Naive thymus-derived CD8-positive, alpha-beta T cell (primary cell): ENCODE measurements at places on chromosomes 5 and 9.

- DNase-seq, result no peak
Measured at GRCh38 chr9:116059466-116059865, 94.1 kb upstream of the PAPPA start.

DNA sequence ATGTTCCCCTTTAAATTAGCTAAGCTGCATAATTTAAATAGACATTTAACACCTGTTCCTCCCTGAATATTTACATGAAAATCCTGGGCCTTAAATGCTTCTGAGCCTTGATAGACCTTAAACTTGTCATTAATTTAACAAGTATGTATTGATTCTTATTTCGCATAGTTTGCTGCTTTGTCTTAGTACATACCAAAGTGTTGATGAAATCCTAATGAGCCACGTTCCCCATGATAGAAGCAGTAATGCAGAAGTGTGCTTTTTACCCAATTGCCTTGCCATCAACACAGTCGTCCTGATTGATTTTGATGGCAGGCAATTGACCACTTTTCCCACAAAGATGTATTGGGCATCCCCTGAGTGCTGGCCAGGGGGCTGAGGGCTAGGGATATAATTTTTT lies 213.5 kb downstream of the SGCD start:
- no peak for DNase-seq

DNA sequence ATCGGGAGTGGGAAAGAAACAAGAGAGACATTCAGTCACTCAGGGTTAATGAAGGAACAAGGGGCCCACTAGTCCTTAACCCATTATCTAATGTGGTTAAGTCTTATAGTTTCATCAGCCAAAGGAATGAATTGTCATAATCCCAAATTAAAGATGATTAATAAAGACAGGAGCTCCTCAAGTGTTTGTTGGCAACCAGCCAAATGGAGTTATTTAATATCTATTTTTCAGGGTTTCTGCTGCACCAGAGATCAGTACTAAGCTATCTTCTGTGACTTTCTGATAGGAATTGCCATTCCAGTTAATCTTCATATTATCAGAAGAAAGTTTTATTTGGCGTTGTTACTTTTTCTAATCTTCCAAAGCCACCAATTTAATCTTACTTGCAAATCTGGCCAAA lies 34.0 kb upstream of the FCHO2 start:
- no peak for DNase-seq

- no peak for DNase-seq
Measured at GRCh38 chr5:99945478-99946442, 589.4 kb upstream of the FAM174A start.

DNA sequence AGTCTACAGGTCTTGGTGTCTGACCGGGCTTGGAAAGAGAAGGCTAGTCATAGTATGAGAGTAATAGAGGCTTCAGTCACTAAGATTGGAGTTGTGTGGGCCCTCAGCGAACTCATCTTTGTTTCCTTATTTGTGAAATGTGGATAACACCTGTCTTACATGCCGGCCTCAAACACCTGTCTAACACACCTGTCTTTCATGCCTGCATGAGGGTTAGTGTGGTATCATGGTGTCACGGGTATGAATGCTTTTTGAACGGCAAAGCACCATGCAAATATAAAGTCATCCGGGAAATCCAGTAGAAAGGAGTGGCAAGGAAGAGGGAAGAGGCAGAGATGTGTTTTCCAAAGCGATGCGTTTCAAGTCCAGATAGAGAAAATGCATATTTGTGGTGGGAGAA lies 25.5 kb downstream of the GRAMD2B start:
- no peak for DNase-seq

DNA sequence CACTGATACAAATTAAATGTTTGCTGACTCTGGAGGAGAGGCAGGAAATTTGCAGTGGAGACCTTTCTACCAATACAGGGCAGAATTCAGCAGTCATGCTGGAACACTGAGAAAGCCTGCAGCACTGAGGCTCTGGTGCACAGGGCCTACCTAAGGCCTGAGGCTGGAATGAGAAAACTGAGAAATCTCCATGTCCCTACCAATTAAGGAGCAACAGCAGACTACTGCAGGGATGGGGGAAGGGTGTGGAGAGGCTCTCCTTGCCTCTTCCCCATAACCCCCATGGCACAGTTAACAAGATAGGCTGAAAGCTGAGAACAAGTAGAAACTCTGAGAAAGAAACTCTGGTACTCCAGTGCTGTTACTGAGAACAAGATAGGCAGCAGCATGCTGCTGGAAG lies 10.5 kb downstream of the FBXO4 start:
- DNase-seq, result no peak

DNA sequence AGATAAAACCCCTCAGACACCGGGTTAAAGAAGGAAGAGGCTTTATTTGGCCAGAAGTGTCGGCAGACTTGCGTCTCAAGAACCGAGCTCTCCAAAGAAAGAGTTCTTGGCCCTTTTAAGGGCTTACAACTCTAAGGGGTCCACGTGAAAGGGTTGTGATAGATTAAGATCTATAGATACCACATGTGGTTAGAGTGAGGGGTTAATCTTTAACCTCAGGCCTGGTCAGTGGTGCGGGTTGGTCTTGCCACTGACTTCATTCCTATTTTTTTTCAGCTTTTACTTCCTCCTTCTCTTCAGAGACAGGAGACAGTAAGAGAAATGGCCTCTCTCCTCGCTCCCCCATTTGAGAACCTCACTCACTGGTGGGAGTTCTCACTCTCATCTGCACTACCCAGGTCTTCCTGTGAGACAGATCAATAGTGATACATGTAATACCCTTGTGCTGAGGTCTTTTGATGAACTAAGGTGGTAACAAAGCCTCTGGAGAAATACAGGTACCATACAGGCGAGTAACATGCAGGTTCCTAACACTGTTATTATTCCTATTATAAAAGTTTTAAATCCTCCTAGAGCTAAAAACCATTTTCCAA lies 52.4 kb upstream of the COX7C start:
- DNase-seq, result no peak

GRCh38 chr9:130195638-130196037 lies 23.4 kb downstream of the NCS1 start:
- DNase-seq, result no peak

GRCh38 chr9:111909444-111909843 lies 12.8 kb downstream of the UGCG start:
- DNase-seq, result no peak

GRCh38 chr5:170439223-170439943 lies 50.2 kb upstream of the KCNMB1 start:
- no peak for DNase-seq

DNA sequence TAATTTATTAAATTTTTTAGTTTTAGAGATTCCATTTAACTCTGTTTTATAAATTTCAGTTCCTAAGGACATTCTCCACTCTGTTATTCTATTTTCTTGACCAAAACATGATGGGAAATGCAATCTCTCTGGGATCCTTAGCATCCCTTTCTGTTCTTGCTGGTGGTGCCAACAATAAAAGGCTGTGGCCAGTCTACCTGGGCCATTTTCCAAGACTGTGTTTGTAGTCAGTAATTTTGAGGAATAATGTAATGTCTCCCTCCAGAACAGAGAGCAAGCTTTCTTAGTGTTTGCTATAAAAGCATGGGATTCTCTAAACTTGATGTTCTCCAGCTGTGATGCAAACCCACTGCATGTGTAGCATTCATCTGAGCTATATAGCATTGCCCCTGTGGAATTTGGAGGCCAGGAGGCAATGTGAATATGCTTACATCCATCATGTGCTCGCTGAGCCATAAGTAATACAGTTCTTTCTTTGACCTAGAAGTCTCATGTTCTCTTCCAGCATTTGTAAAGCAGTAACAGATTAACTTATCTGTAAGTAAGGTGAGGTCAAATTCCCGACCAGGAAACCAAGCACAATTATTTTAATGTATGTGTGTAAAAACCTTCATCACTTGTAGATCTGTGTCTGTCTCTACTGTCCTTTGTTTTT lies 211.5 kb upstream of the TAS2R1 start:
- no peak for DNase-seq

DNA sequence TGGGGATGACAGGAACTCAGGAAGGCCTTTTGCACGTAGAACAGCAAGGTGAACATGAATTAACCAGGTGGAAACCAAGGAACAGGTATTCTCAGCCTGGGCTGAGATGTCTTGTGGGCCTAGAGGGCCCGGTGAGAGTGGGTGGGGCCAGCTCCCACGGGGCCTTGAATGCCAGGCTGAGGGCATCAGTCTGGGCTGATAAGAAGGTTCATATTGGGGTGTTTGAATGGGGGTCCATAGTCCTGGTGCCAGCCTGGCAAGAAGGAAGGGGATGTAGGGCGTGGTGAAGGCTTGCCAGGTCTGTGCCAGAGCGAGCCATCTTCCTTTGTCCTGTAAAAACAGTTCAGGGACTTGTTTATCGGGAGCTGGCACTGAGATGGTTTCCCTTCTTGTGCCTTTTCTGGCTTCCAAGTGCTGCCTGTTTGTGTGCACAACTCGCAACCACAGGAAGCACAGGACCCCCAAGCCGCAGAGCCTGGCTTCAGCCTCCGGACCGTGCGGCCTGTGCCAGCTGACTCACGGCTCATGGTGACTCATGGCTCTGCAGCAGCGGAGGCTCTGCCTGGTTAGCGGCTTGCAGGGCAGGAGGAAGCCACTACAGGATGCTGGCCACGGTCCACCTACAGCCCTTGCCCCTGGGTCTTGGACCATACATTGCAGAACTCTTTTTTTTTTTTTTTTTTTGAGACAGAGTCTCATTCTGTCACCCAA lies 2.4 kb downstream of the CARD19 start:
- DNase-seq, result no peak

- DNase-seq, result no peak
Measured at GRCh38 chr9:27192291-27192960, 83.4 kb downstream of the TEK start.

DNA sequence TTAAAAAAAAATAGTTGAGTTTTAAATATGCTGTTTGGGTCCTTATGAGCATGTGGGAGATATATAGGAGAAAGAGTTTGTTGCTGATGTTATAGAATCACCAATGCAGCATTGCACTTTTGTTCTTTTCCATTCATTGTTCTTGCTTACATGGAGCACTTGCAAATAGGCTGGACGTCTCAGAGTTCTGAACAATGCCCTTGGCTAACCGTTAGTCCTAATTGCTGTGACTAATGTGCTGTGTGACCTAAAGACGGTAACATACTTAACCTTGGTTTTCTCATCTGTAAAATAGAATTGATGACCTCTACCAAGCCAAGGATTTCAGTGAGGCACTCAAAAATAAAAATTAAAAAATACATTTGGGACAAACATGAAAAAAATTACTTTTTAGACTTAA lies 29.8 kb downstream of the PIK3R1 start:
- DNase-seq, result no peak

DNA sequence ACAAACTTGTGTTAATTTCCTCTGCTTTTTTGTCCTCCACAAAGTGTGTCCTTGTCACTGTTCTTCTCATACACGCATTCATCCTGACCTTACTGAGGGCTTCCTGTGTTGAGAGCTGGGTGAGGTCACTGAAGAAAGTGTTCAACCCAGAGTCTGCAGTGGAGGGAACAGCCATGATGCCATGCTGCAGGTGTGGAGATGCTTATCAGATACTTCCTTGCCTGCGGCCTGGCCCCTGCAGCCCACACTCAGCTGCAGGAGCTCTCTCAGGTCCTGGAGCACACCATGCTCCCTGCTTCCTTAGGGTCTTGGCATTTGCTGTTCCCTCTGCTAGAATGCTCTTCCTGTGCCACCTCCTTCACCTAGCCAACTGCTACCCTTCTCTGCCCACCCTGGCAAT lies 108.1 kb upstream of the SPRY4 start:
- DNase-seq, result no peak

DNA sequence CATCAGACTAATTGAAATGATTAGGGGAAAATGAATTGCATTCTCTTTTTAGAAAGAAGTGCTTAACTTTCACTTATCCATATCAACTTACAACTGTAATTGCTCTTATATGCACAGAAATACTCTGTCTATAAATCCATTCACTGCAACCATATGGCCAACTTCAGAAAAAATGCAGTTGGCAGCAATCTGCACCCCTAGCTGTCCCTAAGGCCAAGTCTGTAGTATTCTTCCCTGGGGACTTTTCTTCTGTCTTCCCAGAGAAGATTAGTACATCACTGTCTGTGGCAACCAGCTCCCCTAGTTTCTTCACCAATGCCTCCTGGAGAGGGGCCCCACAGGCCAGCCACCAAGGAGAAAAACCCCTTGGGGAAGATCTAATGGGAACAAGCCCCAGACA lies 45.4 kb downstream of the ABCA1 start:
- no peak for DNase-seq

DNA sequence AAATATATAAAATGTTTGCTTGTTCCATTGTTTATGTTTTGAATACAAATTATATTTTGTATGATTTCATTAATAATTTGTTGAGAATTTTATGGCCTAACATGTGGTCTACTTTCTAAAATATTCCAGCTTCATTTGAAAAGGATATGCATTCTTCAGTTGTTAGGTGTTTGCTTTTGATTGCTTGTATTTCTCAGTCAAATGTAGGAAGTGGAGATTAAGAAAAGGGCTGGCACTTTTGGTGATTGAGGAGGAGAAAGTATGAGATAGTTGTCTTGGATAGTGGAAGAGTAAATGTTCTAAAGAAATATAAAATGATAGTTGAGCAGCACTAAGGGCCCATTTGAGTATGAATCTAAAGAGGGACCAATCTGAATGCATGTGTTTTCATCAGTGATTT lies 23.1 kb downstream of the JAK2 start:
- DNase-seq, result no peak

GRCh38 chr5:11182441-11183080 lies 421.5 kb upstream of the DAP start:
- no peak for DNase-seq

GRCh38 chr5:114327987-114328386 lies 33.9 kb upstream of the KCNN2 start:
- DNase-seq, result no peak

- no peak for DNase-seq
Measured at GRCh38 chr5:115961381-115962238, 665 bp upstream of the LVRN start.

DNA sequence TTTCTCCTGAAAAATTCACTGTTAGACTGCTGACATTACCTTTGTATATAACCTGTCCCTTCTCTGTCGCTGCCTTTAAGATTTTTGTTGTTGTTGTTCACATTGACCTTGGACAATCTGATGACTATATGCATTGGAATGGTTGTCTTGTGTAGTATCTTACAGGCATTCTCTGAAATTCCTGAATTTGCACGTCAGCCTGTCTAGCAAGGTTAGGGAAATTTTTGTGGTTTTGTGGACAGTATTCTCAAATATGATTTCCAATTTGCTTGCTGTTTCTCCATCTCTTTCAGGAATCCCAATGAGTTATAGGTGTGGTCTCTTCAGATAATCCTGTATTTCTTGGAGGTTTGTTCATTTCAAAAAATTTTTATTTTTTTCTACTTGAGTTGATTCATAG lies 140.8 kb downstream of the PRR16 start:
- DNase-seq, result no peak

- no peak for DNase-seq
Measured at GRCh38 chr9:92658611-92659010, 11.3 kb downstream of the IPPK start.
